ENCODE measurements at places on chromosomes 16 and 17.

DNA sequence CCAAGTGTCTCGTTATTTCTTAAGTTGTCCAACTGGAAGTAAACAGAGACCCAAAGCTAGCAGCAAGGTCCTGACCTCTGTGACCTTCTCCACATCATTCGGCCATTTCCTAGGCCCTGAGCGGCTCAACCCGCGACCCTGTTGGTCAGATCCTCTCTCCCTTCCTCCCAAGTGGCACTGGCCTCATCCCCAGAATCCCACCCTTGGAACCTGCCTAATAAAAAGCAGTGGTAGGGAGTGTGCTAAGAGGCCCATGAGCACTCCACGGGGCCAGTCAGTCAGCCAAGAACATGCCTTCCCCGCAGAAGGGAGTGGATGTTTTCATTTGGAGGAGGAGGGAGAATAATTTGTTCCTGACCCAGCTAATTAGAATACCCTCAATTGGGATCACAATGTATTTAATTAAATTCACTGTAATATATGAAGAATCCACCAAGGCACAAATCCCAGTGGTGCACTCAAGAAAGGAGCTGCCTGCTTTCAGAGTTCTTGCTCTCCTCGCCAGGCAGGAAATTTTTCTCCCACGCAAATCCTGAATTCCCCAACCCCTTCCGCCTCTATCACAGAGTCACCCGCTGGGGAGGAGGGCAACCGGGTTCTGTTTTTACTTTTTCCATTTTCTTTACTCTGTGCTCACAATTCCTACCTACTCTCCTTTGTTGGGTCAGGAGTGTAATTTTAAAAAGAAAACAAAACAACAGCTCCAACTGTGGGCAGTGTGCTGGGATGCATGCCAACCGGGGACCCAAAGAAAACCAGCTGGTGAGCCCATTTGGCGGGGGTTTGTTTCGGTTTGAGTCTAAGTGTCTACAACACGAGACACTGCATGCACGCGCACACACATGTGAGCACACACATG is 153.4 kb downstream of the ZFHX3 start:
- DNase-seq = no peak

DNA sequence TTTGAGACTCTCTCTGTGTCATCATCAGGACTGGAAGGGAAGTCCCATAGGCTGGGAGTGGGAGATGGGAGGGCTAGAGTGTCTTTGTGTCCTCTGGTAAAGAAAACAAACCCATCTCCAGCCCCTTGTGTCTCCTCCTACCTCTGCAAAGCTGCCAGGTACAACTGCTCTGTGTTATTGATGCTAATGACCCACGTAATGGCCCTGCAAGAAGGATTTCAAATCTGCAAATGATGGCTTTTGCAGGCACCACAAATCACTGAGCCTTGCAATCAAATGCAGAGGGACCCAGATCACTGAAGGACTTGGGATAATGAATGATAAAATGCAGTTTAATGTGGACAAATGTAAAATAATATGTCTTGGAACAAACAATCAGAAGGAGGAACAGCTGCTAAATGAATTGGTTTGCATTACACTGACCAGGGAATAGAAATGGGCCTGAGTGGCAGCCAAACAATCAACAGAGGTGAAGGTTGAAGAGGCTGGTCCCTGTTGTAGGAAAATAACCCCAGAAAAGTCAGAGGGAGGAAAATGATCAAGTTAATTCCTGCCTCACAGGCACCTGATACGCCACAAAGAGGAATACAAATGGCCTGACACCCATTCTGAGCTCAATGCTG is 425.1 kb downstream of the UTP18 start:
- DNase-seq = no peak

GRCh38 chr16:11229906-11230305 is 26.1 kb downstream of the SOCS1 start:
- DNase-seq = no peak

- no peak for DNase-seq
Observed at GRCh38 chr17:44094701-44095387, 24.3 kb downstream of the G6PC3 start.

DNA sequence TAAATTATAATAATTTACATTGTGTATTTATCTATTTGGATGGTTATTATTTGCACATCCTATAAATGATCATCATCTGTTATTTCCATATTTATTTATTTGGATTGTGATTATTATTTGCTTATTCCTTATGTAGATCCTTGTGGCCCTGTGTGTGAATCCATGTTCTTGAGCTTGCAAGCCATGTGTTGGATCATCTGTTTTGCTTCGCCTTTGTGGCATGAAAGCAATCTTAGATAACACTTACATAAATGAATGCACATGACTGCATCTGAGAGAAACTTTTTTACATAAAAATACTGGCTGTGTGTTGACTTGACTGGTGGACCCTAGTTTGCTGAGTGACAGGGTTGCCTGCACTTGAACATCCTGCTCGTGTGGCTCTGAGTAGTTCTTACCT is 1024.5 kb upstream of the RBFOX1 start:
- no peak for DNase-seq

GRCh38 chr17:50472286-50472685 is 3.6 kb upstream of the CHAD start:
- DNase-seq = no peak

GRCh38 chr17:22695228-22695619 is 1002.9 kb downstream of the KCNJ18 start:
- no peak for DNase-seq

- DNase-seq = no peak
Observed at GRCh38 chr17:76532072-76532651, 5.3 kb downstream of the CYGB start.

DNA sequence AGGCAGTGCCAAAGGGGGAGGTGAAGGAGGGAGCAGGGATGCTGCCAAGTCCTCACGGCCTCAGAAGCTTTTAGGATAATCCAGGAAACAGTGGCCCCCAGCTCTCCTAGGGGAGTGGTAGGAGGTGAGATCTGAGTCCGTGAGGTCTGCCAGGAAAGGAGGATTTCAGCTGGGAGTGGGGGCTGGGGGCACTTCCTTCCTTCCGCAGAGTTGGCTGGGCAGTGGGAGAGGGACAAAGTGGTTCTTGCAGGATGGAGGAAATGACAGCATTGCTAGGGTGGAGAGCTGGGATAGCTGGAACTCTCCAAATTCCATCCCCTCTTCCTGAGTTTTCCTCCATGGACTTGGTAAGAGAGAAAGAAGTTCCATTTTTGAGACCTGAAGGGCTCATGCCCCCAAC is 4.8 kb upstream of the SP6 start:
- DNase-seq = no peak

- DNase-seq = no peak
Observed at GRCh38 chr16:27317738-27318391, 4.1 kb downstream of the IL4R start.

- DNase-seq = peak; percentile 86
Observed at GRCh38 chr17:39653662-39654331, 11.4 kb upstream of the TCAP start.

DNA sequence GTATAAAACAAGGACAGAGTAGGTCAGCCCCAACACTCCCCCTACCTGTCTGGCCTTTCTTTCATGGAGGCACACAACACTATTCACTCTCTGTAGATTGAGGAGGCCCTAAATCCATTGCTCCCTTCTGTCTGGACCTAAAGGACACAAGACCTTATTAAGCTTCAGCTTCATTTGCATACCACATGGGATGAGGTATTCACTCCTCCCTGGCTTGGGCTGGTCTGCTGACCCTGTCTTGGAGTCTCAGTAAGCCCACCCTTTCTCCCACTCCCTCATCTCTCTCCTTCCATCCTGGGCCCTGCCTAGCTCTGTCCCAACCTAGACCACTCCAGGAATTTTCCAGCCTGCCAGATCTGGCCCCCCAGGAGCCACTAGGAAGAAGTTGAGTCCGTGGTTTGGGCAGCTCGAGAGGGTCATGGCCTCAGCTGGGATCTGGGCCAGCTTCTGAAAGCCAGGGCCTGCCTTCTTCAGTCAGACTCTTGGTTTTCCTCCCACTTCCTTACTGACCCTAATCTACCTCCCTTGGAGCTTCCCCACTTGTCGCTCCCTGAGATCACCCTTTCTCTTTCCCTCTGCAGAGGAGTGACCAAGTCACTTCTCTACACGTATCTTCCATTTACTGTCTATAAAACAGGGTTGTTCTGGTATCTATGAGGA is 6.5 kb upstream of the LLGL1 start:
- DNase-seq = no peak

DNA sequence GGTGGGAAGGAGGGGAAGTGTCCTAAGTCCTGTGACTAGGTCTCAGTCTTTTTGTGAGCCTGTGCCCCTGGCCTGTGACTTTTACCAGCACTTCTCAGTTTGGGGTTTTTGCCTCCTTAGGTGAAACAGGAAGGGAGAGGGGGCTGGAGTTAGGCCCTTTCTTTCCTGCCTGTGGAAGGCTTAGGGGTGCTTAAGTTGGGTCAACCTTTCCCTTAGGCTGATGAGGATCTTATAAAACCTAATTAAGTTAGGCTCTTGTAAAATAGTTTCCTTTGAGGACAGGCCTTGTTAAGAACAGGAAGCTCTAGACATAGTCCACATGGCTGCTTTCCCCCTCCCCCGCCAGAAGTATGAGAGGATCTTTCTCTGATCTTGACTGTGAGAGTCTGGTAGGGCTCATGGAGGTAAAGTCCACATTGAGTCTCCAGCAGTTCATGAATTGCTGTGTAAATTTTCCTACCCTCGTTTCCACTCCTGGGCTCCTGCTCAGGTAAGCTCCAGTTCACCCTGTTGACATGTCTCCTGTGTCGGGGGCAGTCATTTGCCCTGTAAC is 17.0 kb upstream of the DNASE1 start:
- no peak for DNase-seq

- no peak for DNase-seq
Observed at GRCh38 chr17:38421871-38422827, 6.1 kb upstream of the ARHGAP23 start.

DNA sequence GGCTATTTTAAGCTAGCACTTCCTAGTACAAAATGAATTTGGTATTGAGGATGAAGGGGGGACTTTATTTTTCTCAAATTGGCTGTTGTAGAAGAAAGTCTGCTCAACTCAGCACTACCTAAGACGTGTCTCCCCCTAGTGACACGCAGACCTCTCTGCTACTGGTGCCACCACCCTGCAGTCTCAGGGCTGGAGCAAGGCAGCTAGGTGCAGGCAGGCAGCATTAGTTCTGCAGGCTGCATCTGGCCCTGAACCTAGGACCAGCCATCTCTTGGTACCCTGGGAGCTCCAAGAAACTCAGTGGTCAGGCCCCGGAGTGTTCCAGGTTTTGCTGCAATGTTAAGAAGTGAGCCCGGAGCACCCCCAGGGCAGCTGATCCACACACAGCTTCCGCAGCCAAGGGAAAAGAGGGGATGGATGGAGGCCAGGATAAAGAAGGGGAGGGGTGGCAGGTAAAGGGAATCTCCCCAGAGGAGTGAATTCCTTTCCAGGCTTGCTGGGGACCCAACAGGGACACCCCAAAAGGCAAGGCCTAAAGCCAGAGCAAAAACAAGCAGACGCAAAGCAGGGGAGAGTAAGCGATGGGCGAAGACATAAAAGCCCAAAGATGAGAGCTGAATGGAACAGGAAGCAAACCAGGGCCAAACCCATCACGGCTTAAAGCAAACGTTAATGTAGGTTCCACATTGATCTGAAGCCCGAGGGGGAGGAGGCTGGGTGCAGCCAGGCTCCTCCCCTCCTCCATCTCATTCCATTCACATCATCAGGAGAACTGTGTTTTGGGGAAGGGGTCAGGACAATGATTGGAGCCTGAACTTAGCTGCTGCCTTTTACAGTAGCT is 200.5 kb downstream of the ZFHX3 start:
- DNase-seq = peak; percentile 65

GRCh38 chr17:40564195-40564882 is 933 bp downstream of the CCR7 start:
- no peak for DNase-seq

- DNase-seq = no peak
Observed at GRCh38 chr16:19085679-19086200, 18.3 kb downstream of the COQ7 start.

DNA sequence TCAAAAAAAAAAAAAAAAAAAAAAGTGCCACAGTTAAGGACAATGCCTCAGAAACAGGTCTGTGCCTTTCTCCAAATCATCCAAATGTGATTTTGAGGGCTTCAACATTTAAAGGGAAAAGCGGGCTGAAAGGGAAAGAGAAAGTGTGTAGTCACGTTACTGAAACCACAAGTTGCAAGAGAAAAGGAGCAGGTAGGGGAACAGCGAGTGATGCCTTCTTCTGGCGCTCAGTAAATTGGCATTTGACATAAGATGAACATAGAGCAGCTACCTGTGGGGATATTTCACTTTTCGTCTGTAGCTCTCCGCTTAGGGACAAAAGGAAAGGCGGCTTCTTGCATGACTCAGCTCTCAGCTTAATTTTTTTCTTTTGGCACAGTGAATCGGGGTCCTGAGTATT is 11.1 kb downstream of the CMTM2 start:
- DNase-seq = no peak

DNA sequence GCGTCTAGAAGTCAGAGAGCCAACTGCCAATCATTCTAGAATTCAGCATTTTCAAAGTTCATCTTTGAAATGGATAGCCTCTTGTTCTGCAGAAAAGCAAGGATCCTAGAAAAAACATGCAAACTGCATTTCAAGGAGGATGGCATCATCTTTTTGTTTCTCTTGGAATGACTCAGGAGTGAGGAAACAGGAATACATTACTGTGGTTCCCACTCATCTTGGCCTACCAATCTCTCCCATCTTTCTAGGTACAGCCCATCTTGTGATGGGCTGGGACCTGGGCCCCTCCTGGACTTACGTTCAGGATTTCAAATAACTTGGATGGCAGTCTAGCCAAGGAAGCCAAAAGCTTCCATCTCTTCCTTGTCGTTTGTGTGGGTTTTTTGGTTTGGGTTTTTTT is 363.4 kb downstream of the CDH13 start:
- DNase-seq = no peak

DNA sequence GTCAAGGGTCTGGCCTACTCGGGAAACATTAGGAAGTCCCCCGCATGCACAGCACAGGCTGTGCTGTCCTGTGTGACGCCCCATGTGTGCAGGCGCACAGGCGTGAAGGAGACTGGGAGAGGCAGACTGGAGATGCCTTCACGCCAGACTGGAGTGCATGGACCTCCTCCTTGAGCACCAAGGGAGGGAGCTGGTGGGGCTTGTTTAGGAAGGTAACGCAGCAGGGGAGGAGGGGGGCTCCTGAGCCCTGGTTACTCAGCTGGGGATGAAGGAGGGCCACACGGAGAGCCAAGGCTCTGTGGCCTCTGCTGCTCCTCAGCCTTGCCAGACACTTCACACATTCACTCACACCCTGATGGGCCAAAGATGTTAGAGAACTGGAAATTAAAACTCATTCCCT is 7.7 kb downstream of the HSDL1 start:
- DNase-seq = no peak

- no peak for DNase-seq
Observed at GRCh38 chr17:1736348-1737281, 6.1 kb upstream of the SERPINF2 start.

- DNase-seq = no peak
Observed at GRCh38 chr17:43723697-43724359, 34.8 kb downstream of the SOST start.

- DNase-seq = no peak
Observed at GRCh38 chr16:89139907-89140361, 31.6 kb upstream of the CDH15 start.

- DNase-seq = no peak
Observed at GRCh38 chr17:40095944-40096791, 4.2 kb downstream of the NR1D1 start.
